Activated naive CD4-positive, alpha-beta T cell (primary cell): ENCODE measurements at places on chromosomes 1 and 21.

GRCh38 chr1:218582646-218583045 lies 237.5 kb downstream of the TGFB2 start:
- no peak for DNase-seq

DNA sequence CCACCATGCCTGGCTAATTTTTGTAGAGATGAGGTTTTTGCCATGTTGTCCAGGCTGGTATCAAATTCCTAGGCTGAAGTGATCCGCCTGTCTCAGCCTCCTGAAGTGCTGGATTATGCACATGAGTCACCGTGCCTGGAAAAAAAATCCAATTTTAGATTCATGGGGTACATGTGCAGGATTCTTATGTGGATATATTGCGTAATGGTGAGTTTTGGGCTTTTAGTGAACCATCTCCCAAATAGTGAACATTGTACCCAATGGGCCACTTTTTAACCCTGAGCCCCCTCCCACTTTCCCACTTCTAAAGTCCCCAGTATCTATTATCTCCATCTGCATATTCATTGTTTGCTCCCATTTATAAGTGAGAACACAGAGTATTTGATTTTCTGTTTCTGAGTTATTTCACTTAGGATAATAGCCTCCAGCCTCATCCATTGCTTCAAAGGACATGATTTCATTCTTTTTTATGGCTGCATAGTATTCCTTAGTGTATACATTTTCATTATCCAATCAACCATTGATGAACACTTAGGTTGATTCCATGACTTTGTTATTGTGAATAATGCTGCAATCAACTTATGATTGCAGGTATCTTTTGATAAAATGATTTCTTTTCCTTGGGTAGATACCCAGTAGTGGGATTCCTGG lies 104.4 kb downstream of the MAP3K21 start:
- DNase-seq: no peak

- DNase-seq: no peak
Measured at GRCh38 chr1:230123280-230124185, 56.5 kb downstream of the GALNT2 start.

DNA sequence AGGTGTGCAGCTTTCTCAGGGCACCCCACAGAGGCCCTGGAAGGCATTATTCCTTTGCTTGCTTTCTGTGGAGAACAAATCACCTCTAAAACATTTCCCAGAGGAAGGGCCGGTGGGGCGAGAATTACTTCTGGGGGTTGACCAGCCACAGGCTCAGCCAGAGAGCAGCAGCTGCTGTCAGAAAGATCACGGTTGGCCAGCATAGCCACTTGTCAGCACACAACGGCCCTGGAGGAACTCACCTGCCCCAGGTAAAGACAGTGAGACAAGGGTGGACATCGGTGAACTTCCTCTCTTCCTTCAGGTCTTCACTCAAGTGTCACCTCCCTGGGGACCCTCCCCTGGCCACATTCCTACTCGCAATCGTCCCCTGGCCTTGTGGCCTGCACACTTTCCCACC lies 69.5 kb upstream of the CLDN14 start:
- DNase-seq: no peak

DNA sequence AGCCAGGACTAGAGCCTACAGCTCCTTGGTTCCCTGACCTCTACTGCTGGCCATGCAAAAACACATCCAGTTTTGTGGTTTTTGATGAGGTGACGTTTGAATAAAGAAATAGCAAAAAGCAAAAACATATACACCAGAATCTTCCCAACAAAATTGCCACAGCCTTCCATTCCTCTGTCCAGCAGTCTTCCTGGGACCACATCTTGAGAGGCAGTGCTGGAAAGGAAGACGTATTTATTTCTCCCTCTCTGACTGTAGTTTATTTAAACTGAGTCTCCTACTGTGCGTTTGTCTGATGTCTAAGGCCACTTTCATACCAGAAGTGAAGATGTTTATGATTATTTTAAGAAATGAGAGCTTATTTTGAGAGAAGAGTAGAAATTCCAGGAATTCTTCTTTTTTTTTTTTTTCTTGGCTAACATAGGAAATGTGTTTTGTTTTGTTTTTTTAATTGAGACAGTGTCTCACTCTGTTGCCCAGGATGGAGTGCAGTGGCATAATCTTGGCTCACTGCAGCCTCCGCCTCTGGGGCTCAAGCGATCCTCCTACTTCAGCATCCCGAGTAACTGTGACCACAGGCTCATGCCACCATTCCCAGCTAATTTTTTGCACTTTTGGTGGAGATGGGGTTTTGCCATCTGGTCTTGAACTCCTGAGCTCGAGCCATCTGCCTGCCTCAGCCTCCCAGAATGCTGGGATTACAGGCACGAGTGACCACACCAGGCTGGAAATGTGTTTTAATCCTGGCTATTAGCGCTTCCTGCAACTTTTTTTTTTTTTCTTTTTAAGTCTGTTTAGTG lies 118.5 kb downstream of the ITSN1 start:
- DNase-seq: no peak

DNA sequence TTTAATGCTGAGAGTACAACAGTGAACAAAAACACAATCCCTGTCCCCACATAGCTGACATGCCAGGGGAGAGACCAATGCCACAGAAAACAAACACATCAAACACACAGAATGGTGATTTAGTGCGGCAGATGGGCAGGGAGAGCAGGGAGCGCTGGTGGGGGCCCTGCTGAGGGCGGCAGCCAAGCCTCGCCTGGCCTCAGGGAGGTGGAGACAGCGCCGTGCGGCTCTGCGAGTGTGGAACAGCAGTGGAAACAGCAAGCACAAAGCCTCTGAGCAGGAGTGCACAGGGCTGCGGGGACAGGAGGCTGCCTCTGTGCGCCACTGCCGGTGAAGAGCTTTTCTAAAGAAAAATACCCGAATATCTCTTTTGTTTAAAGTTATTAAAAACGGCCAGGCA lies 17.0 kb downstream of the MCM3AP start:
- DNase-seq: no peak

DNA sequence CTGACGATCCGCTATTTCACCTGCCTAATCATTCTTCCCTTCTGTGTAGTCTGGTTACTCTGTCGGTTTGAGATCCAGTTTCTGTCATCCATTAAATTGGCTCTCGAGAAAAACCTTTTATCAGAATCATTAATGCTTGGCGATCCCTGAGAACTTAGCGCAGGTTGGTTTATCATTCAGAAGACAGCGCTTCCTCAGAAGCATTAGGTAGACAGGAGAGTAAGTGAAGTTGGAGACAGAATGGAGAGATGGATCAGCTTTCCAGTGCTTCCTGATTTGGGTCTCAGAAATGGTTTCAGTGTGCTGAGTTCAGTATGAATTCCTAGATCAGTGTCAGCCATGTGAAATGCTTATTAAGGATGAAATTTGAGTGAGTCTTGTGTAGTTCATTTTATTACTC lies 1.3 kb downstream of the USP1 start:
- DNase-seq: no peak

GRCh38 chr1:244444854-244445253 lies 6.9 kb downstream of the ADSS2 start:
- DNase-seq: no peak

DNA sequence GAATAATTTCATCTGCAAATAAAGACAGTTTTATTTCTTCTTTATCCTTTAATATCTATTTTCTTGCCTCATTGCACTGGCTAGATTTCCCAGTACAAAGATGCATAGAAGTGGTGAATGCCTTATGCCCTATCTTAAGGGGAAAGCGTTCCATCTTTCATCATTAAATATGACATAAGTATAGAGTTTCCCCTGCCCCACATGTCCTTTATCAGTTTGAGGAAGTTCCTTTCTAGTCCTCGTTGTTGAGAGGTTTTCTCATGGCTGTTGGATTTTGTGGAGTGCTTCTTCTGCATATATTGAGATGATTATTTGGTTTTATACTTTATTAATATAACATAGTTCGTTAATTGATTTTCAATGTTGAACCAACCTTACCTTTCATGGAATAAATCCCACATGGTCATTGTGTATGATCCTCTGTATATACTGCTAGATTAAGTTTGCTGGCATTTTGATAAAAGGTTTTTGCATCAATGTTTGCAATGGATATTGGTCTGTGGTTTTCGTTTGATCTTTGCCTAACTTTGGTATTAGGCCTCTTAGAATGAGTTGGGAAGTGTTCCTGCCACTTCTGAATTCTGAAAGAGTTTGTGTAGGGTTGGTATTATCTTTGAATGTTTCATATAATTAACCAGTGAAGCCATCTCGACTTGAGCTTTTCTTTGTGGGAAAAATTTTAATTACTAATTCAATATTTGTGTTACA lies 15.6 kb downstream of the PRKACB start:
- DNase-seq: no peak

DNA sequence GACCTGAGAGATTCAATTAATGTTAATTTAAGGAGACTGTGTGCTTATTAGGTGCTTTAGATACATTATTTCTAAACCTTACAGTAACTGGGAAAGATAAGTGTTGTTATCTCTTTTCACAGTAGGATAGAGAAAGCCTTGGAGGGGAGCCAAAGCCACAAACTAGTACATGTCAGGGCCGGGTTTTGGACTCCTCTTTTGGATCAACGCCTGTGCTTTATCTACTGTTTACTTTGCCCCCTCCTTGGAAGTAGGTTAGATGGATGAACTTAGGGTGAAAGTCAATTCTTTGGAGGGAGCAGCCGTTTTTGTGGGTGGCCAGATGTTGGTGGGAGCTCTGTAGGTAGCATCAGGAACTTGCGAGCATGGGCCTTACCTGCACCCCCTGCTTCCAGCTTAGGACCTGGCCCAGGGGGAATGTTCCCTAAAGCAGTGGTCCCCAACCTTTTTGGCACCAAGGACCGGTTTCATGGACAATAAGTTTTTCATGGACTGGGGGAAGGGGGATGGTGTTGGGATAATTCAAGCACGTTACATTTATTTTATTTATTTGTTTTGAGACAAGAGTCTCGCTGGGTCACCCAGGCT lies 1.7 kb downstream of the HHAT start:
- no peak for DNase-seq

DNA sequence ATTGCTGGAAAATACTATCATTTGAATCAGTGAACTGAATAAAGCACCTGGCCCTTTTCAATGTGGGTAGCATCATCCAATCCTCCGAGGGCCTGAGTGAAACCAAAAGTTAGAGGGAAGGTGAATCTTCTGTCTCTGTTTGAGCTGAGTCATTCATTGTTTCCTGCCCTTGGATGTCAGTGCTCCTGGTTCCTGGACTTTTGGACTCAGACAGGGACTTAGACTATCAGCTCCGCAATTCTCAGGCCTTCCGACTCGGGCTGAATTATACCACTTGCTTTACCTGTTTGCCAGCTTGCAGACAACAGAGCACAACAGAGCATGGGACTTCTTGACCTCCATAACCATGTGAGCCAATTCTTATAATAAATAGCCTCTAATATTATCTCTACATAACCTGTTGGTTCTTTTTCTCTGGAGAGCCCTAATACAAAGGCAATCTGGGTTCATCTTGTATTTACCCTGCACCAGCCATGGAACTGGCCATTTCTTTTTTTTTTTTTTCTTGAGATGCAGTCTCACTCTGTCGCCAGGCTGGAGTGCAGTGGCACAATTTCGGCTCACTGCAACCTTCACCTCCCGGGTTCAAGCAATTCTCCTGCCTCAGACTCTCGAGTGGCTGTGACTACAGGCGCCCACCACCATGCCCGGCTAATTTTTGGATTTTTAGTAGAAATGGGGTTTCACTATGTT lies 19.2 kb upstream of the VASH2 start:
- no peak for DNase-seq

DNA sequence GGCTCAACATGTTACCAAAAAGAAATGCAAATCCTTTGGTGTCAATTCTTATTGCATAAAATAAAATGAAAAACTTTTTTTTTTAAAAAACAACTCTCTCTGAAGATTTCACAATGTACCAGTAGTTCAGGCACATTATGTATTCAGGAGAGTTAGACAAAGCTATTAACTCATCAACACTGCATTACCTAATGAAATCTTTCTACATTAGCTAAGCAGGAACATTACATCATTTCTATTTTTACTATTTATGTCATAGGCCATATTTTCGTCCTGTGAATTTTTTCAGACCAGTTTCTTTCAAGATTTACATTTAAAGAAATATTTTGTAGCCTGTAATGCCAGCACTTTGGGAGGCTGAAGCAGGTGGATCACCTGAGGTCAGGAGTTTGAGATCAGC lies 366.2 kb downstream of the USH2A start:
- DNase-seq: no peak

GRCh38 chr1:6185635-6186382 lies 5.7 kb upstream of the CHD5 start:
- no peak for DNase-seq

- DNase-seq: no peak
Measured at GRCh38 chr1:36327421-36328087, 4.1 kb upstream of the EVA1B start.

DNA sequence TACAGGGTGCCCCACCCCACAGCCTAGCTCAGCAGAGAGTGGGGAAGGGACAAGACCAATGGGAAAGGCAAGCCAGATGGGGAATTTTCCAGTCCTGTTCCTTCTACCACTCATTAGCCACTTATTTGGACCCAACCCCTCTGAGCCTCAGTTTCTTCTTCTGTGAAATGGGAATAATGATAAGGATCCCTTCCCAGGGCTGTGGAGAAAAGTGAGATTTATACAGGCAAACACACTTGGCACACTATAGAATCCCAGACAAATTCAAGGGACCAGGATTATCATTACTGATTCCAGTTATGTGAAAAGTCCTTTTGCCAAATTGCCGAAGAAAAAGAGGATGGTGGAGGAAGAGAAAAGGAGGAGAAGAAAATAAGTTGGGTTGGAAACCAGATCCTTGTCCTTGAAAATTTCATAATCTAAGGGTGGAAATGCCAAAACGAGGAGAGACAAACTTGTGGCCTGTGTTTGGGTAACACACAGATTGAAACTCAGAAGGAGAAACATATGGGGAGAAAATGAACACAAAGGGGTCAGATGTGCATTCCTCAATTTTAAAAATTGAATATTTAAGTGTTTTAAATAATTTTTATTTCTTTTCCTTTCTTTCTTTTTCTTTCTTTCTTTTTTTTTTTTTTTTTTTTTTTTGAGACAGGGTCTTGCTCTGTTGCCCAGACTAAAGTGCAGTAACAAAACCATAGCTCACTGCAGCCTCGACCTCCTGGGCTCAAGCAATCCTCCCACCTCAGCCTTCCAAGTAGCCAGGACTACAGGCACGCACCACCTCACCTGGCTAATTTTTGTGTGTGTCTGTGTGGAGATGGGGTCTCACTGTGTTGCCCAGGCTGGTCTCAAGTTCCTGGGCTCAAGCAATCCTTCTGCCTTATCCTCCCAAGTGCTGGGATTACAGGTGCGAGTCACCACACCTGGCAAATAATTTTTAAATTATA lies 9.6 kb downstream of the CAPN2 start:
- no peak for DNase-seq
